ENCODE measurements at places on chromosomes 16 and 17.

GRCh38 chr17:70994194-70994593 is 824.9 kb downstream of the KCNJ2 start:
- no peak for DNase-seq

GRCh38 chr17:49946964-49947584 is 21.9 kb upstream of the DLX4 start:
- DNase-seq: no peak

DNA sequence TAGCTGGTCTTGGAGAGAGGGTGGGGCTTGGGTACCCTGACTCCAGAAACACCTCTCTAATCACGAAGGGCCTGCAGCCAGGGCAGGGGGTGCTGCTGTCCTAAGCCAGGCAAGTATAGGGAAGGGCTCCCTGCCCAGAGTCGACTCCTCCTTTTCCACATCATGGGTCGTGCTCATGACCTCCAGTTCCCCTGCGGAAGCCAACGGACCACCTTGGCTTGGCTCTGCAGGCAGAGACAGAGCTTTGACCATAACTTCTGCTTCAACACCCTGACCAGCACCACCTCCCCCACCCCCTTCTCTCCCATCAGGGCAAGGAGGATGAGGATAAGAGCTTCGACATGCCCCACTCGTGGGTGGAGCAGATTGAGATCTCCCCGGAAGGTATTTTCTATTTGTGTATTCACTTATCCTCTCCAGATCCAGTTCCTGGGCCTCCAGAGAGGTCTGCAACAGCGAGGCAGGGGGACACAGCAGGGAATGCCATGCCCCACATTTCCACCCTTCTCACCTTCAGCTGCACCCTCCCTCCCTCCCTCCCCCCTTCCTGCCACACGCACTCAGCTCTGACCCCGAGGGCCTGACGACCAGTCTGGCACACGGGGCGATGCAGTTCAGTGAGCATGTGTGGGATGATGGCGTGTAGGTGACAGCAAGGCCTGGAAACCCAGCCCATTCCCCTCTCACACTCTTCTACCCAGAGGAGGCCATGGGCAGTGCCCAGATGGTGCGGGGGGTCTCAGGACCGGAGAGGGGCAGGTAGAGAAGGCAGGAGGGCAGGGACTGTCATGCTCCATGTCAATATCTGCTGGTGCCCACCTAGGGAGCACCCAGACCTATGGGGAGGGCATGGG is 14.0 kb upstream of the KATNB1 start:
- DNase-seq: no peak

DNA sequence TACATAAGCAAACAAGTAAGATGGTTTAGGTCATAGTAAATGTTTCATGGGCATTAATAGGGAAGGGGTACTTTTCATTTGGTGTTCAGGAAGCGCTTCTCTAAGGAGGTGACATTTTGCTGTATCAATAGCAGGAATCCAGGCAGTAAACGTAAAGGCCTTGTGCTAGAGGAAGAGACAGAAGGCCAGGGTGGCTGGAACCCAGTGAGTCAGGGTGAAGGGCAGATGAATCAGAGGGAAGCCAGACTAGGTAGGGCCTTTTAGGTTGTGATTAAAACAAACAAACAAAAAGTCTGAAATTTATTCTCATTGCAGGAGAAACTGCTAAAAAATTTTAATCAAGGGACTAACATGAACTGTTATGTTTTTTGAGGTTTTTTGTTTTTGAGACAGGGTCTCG is 6.5 kb downstream of the BMERB1 start:
- no peak for DNase-seq

GRCh38 chr17:27603880-27604794 is 26.9 kb upstream of the LGALS9 start:
- DNase-seq: no peak

DNA sequence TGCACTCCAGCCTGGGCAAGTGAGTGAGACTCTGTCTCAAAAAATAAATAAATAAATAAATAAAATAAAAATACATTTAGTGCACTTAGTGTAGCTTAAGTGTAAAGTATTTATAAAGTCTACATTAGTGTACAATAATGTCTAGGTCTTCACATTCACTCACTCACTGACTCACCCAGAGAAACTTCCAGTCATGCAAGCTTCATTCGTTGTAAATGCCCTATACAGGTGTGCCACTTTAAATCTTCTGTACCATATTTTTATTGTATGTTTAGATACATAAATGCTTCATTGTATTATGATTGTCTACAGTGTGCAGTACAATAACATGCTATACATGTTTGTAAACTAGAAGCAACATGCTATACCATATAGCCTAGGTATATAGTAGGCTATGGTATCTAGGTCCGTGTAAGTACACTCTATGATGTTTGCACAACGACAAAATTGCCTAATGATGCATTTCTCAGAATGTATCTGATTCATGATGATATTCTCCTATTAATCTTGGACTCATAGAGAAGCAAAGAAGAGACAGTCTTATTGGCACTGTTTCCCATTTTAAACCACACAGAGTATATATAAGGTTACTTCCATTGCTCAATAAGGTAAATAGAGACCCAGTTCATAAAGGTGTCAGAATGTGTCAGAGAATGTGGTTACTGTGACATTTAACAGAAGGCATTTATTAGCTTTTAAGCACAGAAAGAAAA is 1314.9 kb downstream of the CDH11 start:
- DNase-seq: no peak
